ENCODE measurements at places on chromosomes 5 and 9.

DNA sequence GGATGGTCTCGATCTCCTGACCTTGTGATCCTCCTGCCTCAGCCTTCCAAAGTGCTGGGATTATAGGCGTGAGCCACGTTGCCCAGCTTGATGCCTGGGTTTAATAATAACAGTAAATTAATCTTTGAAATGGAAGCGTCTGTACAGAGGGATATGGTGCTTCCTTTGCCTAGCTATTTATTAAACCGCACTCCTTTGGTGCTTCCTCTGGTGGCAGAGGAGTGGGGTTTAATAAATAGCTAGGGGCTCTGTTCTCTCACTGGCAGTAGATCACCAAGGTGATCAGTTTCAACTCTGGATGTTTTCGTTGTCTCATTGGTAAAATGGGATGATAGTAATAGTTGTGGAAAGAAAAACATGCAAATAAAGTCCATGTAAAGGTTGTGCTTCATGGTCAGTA, 1122.5 kb upstream of the WWC1 start:
- DNase-seq = no peak

DNA sequence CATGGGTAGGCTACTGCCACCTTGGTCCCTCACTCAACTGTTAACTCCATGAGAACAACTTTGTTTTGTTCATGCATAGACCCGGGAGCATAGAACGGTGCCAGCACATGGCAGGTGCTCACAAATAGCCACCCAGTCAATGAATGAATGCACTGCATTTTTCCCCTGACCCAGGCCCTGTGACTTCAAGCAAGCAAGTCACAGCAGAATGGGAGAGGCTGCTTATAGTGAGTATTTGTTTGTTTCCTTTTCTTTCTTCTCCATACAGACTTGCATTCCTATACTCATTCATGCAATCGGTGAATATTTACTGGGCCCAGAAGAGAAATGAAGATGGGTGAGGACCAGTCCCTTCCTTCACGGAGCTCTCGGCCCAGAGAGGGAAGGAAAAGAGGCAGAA, 62.0 kb downstream of the SHB start:
- DNase-seq = no peak

GRCh38 chr5:132898094-132898493, 24.6 kb downstream of the LEAP2 start:
- no peak for DNase-seq

- no peak for DNase-seq
These were observed 8.3 kb upstream of the COMMD10 start for GRCh38 chr5:116076496-116076895.

GRCh38 chr5:79795764-79796398, 106.2 kb downstream of the CMYA5 start:
- no peak for DNase-seq

All from anterior cingulate cortex (tissue), 58 donors.